ENCODE measurements at places on chromosomes 2 and 18.

GRCh38 chr2:85866165-85866659 is 22.6 kb downstream of the ST3GAL5 start:
- no peak for DNase-seq

DNA sequence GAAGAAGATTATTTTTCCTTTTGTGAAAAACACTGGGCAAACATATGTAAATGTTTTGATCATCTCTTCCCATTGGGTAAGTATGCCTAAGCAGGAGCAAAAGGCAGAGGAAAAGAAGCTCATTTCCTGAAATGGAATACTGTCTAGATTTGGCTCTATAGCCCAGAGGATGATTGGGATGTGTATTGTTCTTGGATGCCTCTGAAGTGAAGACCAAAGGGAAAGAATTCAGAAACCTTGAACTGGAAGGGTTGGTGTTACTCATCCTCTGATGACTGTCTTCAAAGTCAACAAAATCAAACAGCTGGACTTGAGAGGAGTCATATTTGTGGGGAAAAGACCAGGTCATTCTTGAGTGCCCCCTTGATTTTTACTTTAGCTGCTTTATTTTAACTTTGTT is 112.6 kb upstream of the NT5C1B start:
- DNase-seq = no peak

DNA sequence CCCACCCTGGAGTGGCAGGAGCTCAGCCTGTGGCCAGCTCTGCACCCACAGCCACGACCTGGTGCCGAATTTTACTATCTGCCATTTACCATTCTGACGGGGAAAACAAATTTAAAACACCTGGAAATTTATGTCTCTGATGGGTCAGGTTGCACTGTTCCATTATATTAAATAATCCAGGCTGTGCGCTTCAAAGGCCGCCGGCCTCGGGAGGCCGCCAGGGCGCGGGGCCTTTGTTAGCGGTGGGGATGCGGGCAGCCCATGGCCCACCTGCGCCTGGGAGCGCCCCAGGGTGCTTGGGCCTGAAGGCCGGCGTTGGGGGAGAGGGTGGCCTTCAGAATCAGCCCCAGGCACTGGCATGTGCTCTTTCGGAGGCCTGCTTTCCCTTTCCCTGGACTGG is 276.9 kb downstream of the SRBD1 start:
- no peak for DNase-seq

- DNase-seq = no peak
These were observed 20.8 kb upstream of the TUBB6 start for GRCh38 chr18:12287131-12287681.

DNA sequence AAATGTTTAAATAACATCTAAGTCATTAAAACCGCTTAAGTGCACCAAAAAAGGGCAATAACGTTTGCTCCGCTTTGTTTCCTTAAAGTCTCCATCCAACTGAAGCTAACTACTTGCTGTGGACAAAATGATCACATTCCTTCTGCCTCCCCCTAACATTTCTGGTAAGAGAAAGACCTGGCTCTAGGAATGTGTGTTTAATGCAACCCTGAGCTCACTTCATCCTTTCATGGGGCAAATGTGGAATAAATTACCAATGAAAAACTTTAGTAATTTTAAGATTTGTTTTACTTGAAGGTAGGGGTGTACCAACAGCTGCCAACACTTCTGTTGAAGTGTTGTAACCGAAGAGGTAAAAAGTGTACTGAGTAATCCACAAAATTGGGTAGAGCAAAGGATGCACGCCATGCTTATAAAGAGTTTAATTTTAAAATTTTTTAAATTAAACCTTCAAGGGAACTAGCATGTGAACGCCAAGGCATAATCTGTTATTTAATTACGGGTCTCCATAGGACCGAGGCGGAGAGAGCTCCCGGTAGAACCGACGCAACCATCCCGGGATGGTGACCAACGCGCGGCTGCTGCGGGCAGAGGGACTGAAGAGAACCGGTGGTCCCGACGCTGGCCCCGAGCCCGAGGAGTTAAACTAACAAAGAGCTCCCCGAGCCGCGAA is 1.1 kb downstream of the HNRNPLL start:
- peak; percentile 36 for DNase-seq

DNA sequence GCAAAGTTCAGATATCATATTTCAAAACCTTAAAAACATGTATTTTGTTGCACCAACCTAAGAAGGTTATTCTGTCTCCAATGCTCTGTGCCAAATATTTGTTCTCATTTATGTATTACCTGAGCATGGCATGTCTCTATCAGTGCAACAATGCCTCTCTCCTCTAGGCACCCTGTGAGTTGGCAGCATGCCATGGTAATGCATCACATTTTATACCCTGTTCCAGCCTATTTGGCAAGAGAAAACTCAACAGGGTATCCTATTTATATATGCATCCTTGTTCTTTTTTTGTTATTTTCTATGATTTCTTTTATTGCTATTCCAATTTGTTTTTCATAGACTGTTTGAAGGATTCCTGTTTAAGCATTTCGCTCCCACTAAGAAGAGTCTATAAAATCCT is 126.3 kb upstream of the NRXN1 start:
- peak; percentile 92 for DNase-seq

DNA sequence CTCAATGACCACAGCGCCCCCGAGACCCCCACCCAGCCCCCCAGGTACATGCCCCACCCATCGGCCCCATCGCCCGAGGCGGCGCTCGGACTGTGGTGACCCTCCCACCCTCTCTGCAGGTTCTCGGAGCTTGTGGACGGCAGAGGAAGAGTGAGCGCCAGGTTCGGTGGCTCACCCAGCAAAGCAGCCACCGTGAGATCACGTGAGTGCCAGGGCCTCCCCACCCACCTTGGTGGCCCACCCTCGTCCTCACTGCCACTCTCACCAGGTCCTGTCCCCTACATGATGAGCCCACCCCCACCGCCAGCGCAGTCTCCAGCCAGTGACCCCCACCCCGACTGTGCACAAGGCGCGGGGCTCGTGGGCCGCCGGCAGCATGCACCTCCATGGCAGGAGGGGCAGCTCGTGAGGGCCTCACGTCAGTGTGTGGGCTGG is 30.4 kb downstream of the MTERF4 start:
- DNase-seq = no peak

- no peak for DNase-seq
These were observed 13.3 kb upstream of the FAP start for GRCh38 chr2:162256591-162256991.

GRCh38 chr2:9107168-9108025 is 99.2 kb upstream of the ASAP2 start:
- DNase-seq = peak; percentile 66
